ENCODE measurements at places on chromosomes 1 and 21. TPM values are rescaled to one million over a fixed set of nuclear protein-coding genes. Genes with fewer than 3 reads are reported as not detected.

MPZ gene
- 21.9 TPM for total RNA-seq

ELAPOR1 gene
- 0.27 TPM for total RNA-seq

TMEM79 gene
- total RNA-seq: 2.1 TPM

LCE2C gene
- total RNA-seq: not detected

WNT4 gene
- 3.7 TPM for total RNA-seq

CR2 gene
- 0.04 TPM for total RNA-seq

TNFAIP8L2 gene
- total RNA-seq: 3.0 TPM

SPRR1A gene
- total RNA-seq: not detected

ALX3 gene
- not detected for total RNA-seq

NCAM2 gene
- total RNA-seq: 4.5 TPM

OR2T29 gene
- not detected for total RNA-seq

HJV gene
- total RNA-seq: 174 TPM

PLEKHN1 gene
- total RNA-seq: not detected

CD244 gene
- 0.13 TPM for total RNA-seq

MAB21L3 gene
- not detected for total RNA-seq

GRCh38 chr1:227901906-227902640 is 45.7 kb downstream of the WNT9A start:
- no peaks in the 10 kb centered on the region for H3K36me3 ChIP-seq
- no peak overlapping the region for H3K27ac ChIP-seq
- H3K27me3 ChIP-seq: no peaks in the 10 kb centered on the region
- H3K4me1 ChIP-seq: peaks cover 37% of the 10 kb centered on the region

GRCh38 chr1:67767103-67767782 is 66.0 kb downstream of the GNG12 start:
- H3K4me3 ChIP-seq: no peak overlapping the region
- peaks cover 7% of the 10 kb centered on the region for H3K4me1 ChIP-seq
- DNase-seq: no peak

- H3K4me1 ChIP-seq: no peaks in the 10 kb centered on the region
- DNase-seq: no peak
- H3K4me3 ChIP-seq: no peak overlapping the region
- H3K27me3 ChIP-seq: no peaks in the 10 kb centered on the region
These were observed 257.0 kb upstream of the ADGRL2 start for GRCh38 chr1:81543764-81544163.

- H3K4me3 ChIP-seq: no peak overlapping the region
- H3K36me3 ChIP-seq: no peaks in the 10 kb centered on the region
- peak overlapping the region; percentile 62 for H3K27ac ChIP-seq
- DNase-seq: peak; percentile 95
- peaks cover 26% of the 10 kb centered on the region for H3K4me1 ChIP-seq
These were observed 96.0 kb upstream of the USP24 start for GRCh38 chr1:55311057-55311641.

DNA sequence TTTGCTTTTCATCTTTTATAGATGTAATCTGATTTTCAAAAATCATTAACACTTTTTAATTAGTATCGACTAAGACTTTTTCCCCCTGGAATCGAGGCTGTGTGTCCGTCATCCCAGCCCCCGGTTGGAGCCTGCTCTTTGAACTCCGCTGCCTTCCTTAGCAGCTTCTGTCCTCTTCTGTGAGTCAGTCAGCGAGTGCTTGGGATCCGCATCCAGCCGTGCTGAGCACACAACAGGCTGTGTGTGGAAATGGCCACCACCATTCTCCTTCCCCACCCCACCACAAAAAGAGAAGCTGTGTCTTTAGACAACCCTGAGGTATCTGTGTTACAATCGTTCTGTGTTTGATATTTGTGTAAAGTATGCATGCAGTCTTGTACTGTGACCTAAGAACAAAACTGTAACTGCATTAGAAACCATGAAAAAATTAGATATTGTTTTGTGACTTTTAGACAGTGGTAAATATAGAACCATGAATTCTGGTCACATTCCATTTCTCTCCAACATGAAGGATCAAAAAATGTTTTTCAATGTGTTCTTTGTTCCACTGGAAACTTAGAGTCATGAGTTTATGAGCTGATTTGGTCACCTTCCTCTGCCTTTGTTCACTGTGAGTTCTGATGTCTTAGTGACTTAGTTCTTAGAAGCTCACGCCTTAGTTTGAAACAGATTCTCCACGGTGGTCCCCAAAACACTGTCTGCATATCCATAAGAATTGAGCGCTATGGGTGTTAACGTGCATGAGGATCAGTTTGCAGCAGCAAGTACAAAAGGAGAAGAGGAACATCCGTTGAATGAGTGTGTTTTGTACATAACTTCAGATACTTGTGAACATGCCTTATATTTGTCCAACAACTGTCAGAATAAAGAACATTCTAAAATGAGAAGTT is 64.7 kb downstream of the VPS26C start:
- H3K4me3 ChIP-seq: no peak overlapping the region
- no peak overlapping the region for H3K27ac ChIP-seq
- no peaks in the 10 kb centered on the region for H3K27me3 ChIP-seq
- peaks cover 38% of the 10 kb centered on the region for H3K36me3 ChIP-seq
- peaks cover 14% of the 10 kb centered on the region for H3K4me1 ChIP-seq

- no peaks in the 10 kb centered on the region for H3K4me1 ChIP-seq
- H3K27ac ChIP-seq: no peak overlapping the region
- H3K4me3 ChIP-seq: no peak overlapping the region
- peaks cover 16% of the 10 kb centered on the region for H3K27me3 ChIP-seq
- H3K36me3 ChIP-seq: no peaks in the 10 kb centered on the region
These were observed 58.8 kb upstream of the AJAP1 start for GRCh38 chr1:4595341-4596225.

DNA sequence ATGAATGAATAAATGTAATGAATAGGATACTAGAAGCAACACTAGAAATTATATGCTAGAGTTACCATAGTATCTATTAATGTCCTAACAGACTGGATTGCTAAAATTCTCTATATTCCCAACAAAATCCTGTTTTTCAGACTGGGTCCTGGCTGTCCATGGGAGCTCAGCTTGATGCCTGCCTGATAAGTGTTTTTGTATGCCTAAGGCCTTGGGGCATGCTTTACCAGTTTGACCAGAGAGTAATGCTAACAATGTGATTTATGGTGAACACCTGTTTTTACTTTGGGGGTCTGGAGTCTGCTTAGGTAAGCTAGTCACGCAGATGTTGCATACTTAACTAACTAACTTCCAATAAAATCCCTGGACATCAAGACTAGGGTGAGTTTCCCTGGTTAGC is 318.8 kb upstream of the DEPDC1 start:
- no peaks in the 10 kb centered on the region for H3K36me3 ChIP-seq
- H3K4me3 ChIP-seq: no peak overlapping the region
- no peaks in the 10 kb centered on the region for H3K27me3 ChIP-seq
- no peak overlapping the region for H3K27ac ChIP-seq
- H3K4me1 ChIP-seq: no peaks in the 10 kb centered on the region

GRCh38 chr1:76335882-76336281 is 261.3 kb downstream of the ST6GALNAC3 start:
- no peak overlapping the region for H3K4me3 ChIP-seq
- H3K27me3 ChIP-seq: no peaks in the 10 kb centered on the region
- no peak for DNase-seq
- H3K4me1 ChIP-seq: peaks cover 22% of the 10 kb centered on the region

DNA sequence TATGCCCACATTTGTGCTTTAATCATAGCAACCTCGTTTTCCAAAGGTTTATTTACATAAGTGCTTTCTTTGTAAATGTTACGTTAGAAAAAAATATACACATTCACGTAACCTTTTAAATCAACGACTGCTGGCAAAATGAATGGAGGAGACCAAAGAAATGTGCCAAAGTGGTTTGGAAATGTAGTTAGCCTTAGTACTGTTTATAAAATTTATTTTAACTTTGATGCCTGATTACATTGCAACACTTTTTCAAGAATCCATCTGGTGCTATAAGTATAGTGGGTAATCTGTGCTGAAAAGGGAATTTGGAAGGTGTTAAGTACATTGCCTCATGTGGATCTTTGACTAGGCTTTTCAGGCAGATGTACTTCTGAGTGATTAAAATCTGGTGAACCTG is 108.9 kb downstream of the IFI44 start:
- H3K36me3 ChIP-seq: no peaks in the 10 kb centered on the region
- H3K27me3 ChIP-seq: no peaks in the 10 kb centered on the region
- no peak overlapping the region for H3K4me3 ChIP-seq
- no peak overlapping the region for H3K27ac ChIP-seq
- H3K4me1 ChIP-seq: no peaks in the 10 kb centered on the region
- peak; percentile 77 for DNase-seq

GRCh38 chr21:18138507-18138906 is 106.1 kb upstream of the CHODL start:
- H3K4me3 ChIP-seq: no peak overlapping the region
- H3K27ac ChIP-seq: no peak overlapping the region
- peak; percentile 89 for DNase-seq
- no peaks in the 10 kb centered on the region for H3K4me1 ChIP-seq

DNA sequence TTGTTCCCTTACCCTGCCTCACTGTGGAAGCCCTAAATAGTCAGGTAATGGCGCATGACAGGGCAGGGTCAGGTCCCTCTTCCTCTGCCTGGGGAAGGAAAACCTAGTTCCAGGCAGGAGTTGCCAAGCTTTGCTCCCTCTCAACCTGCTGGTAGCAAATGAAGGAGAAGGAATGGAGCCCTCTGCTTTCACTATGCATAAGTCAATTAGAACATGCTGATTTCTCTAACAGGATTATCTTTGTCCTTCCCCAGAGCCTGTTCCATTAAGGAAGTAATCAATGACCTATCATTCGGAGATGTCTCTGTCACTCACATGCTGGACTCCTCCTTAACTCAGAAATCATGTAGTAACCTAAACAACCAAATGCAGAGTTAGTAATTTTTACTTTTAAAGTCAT is 161.8 kb upstream of the NFIA start:
- peaks cover 22% of the 10 kb centered on the region for H3K4me1 ChIP-seq
- DNase-seq: no peak
- no peak overlapping the region for H3K27ac ChIP-seq

DNA sequence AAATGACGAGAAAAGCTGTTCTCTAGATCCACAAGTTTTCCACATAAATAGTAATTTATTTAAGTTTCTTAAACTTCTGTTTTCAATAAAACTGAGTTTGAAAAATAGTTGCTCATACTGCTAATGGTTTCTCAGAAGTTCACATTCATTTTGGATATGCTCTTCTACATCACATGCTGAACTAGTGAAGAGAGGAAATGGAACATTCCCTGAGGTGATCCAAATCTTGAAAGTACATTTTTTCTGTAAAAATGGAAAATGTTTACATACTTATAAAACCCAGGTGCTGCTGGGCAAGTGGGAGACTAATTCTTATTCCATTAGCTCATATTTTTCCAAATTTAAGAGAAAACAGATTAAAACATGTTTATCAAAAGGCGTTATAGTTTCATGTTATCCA is 111.7 kb downstream of the ADGRL4 start:
- no peak overlapping the region for H3K4me3 ChIP-seq
- no peaks in the 10 kb centered on the region for H3K36me3 ChIP-seq
- no peaks in the 10 kb centered on the region for H3K4me1 ChIP-seq
- no peak overlapping the region for H3K27ac ChIP-seq

DNA sequence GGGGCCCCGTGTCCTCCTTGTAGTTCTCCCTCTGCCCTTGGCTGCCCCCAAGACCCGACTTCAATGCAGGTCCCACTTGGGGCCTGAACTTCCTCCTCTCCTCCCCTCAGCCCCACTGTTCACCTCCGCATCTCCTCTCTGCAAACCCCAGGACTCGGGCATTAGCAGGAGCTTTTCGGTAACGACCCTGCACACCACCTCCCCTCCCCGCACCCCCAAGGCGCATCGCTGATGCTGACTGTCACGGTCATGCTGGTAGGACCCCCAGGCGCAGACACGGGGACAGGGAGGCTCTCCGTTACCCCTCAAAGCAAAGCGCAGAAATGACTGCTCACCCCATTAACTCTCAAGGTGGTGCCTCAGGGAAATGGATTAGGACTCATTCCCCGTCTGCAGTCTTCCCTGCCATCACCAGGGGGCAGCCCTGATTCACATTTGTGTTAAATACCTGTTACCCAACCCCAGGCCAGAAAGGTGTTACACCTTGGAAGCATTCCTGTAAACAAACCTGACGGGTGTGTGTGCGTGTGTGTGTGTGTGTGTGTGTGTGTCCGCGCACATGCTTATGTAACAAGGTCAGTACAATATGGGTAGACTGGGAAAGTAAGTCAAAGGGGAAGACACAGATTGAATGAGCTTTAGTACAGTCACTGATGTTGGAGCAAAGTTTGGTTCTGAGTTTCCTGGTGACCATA is 6.4 kb upstream of the GUCA2B start:
- peaks cover 31% of the 10 kb centered on the region for H3K27me3 ChIP-seq
- no peak overlapping the region for H3K27ac ChIP-seq
- H3K36me3 ChIP-seq: no peaks in the 10 kb centered on the region

DNA sequence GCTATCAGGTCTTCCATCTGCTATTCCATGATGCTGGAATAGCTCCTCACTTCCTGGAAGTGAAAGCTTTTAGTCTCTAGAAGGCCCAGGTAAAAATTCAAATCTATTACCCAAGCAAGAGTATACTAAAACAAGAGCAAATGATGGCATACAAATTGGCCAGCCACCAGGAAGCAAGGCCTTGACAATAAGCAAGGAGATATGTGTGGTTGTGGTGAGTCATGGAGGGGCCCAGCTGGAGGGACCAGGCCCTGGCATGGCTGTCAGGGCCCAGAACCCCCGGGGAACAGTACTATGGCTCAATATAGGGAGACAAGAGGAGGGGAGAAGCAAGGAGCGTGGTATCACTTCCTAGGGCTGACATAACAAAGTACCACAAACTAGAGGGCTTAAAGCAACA is 358.7 kb downstream of the RRAGC start:
- H3K27me3 ChIP-seq: peaks cover 15% of the 10 kb centered on the region
- no peak overlapping the region for H3K27ac ChIP-seq
- DNase-seq: no peak
- no peaks in the 10 kb centered on the region for H3K36me3 ChIP-seq
- peaks cover 13% of the 10 kb centered on the region for H3K4me1 ChIP-seq

DNA sequence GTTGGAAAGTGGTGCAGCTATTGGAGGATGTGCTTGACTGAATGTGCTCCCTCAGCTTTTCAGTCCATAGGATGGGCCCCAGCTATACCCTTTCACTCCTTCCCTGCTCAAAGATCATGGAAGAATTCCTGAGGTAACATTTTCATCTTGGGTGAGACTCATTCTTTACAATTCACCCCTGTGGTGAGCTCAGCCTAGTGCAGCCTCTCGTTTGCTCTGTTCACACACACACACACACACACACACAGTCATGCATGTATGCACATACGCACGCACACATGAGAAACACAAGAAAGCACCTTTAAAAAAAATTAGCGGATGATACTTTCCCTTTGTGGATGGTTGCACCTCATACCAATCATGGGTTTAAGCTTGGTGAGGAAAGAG is 25.8 kb downstream of the CCN1 start:
- peaks cover 6% of the 10 kb centered on the region for H3K4me1 ChIP-seq
- no peak overlapping the region for H3K27ac ChIP-seq
- DNase-seq: no peak
